NCI-H1417 (cell line): ENCODE measurements at places on chromosomes 5 and 9.

GRCh38 chr9:129826344-129826743, 2.4 kb upstream of the TOR1A start:
- no peak for DNase-seq

DNA sequence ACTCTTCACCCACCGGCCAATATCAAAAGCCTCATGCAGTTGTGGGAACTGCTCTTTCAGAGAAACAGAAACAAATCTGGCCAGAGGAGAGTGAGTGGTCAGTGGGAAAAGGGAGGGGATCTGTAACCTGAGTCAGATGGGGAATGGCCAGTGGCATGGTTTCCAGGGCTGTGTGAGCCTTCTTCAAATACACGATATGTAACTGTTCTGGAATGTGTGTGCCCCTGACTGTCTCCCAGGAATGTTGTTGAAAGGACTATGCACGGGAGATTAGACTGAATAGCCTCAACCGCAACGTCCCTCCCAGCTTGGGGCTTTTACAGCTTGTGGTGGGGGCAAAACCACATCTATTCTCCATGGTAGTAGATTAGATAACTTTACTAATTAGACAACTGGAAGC, 60.8 kb downstream of the SH3TC2 start:
- DNase-seq = no peak

- DNase-seq = no peak
Measured at GRCh38 chr9:134813841-134814240, 66.8 kb upstream of the FCN2 start.

GRCh38 chr5:171264843-171265242, 44.2 kb upstream of the TLX3 start:
- DNase-seq = no peak

DNA sequence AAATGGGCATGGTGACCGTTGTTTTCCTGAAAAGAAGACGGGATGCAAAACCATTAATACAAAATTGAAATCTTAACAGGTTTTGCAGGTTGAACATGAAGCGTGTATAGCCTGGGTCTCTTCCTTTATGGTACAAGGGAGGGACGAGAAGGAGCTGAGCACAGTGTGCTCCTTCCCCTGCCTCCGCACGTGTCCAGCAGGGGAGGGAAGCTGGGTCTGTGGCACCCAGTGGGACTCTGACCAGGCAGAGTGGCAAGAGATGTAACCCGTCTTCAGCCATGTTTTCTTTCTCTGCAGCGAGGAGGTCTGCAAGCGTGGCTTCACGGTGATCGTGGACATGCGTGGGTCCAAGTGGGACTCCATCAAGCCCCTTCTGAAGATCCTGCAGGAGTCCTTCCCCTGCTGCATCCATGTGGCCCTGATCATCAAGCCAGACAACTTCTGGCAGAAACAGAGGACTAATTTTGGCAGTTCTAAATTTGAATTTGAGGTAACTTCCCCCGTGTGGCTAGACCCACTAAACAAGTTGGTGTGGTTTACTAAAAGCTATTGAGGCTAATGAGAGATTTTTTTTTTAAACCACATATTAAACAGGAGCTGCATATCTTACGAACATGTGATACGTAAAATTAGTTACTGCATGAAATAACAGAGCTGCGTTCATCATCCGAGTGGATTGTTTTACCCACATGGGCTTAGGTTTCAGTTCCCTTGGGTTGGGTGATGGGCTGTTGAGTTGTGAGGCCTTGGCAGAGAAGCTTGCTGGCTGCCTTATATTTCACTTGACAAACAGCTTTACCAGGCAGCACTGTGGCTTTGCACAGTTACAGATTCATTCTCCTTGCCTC, 143.7 kb downstream of the TRIO start:
- DNase-seq = no peak

DNA sequence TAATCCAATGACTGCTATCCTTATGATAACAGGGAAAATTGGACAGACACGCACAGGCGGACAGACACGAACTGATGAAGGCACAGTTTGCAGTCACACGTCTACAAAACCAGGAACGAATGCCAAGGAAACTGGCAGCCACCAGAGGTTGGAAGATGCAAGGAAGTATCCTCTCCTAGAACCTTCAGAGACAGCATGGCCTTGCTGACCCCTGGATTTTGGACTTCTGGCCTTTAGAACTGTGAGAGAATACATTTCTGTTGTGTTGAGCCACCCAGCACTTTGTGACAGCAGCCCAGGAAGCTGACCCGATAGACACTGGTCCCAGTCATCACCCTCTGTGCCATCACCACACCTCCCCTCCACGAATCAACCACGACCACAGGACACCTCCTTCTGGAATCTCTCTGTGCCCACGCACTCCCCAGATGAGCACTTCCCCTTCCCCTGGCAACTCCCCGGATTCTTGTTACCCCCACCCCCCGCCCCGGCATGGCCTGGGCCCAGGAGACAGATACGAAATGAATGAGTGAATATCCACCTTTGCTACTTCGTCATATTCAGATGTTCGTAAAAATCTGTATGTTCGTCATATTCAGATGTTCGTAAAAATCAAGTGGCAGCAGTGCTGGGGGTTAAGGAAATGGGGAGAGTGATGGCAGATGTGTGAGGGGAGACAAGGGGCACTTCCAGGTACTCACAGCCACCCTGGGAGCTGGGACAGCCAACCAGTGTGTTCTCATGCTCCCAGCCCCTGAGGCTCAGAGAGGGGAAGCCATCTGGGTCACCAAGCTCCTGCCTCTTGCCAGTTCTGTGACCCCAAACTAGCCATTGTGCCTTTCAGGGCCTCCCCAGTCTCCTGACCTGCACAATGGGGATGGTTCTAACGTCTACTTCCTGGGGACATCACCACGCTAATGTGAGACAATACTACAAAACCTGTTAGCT, 18.5 kb downstream of the GBGT1 start:
- DNase-seq = no peak

- peak; percentile 60 for DNase-seq
Measured at GRCh38 chr5:154756009-154756867, 1.1 kb downstream of the LARP1 start.

DNA sequence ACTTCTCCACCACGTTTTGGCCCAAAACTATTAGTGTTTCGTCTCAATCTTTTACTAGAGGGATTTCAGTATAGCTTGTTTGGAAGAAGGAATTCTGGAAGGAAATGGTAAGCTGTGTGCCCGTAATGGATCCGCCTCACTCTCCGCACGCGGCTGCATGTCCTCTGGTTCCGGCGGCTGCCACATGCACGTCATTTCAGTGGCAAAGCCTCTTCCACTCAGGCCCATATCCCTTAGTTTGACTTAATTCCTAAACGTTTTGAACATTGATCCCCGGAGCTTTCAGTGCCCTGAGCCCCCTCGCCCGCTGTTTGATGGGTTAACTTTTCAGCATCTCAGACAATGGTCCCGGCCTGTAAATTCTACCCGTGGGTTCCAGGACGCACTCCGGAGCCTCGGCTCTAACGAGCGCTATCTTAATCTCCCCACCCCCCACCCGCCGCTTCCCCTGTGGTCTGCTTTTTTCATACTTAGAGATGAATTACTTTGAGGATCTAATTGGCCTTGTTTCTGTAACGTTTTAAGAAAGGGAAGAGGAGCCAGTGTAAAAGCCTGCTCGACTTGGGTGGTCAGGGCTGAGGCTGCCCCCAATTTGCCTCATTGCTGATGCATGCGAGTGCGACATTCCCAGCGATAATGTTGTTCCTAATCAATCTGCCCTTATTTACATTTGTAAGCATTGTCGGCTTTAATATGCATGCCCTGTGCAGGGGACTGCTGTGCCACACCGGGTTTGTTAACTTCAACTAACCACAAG, 4.6 kb downstream of the PTCH1 start:
- peak; percentile 75 for DNase-seq

DNA sequence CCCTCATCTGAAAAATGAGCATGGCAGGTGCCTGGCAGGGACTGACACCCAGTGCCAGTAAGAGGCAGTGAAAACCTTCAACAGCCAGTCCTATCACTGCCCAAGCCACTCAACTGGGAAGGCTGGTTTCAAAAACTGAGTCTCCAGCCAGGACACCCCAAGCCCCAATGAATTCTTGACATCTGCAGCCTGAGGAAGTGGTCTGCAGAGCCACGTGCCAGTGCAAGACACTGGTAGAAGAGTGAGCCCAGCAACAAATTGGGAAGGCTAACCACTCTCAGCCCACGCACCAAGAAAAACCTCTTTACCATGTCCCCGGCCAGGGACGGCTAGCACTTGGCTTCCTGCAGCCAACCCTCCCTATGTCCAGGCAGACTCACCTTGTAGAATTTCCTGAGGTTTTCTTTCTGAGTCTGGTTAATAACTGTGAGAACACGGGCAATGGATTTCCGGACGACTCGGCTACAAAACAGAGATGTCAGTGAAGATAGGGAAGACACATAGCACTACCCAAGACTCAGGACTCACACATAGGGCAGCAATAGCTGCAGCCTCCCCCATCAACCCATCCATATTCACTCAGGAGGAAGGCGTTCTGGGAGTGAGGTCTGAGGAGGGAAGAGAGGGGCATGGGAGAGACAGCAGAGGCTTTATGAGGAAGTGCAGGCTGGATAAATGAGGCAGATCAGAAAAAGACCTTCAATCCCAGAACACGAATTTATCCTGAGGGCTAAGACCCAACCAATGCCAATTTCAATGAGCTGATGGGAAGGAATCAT, 1.8 kb downstream of the RPL35 start:
- no peak for DNase-seq

DNA sequence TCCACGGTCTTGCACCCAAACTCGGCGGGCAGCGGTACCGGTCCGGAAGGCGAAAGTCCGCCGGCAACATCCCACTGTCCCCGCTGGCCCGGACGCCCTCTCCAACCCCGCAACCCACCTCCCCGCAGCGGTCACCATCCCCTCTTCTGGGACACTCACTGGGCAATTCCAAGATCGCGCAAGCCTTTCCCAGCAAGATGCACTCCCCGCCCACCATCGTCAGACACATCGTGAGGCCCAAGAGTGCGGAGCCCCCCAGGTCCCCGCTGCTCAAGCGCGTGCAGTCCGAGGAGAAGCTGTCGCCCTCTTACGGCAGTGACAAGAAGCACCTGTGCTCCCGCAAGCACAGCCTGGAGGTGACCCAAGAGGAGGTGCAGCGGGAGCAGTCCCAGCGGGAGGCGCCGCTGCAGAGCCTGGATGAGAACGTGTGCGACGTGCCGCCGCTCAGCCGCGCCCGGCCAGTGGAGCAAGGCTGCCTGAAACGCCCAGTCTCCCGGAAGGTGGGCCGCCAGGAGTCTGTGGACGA, 33.3 kb downstream of the CD180 start:
- no peak for DNase-seq

- no peak for DNase-seq
Measured at GRCh38 chr9:129773262-129774048, 20.6 kb upstream of the PTGES start.

- DNase-seq = no peak
Measured at GRCh38 chr9:30677221-30677620, 1707.2 kb upstream of the ACO1 start.

DNA sequence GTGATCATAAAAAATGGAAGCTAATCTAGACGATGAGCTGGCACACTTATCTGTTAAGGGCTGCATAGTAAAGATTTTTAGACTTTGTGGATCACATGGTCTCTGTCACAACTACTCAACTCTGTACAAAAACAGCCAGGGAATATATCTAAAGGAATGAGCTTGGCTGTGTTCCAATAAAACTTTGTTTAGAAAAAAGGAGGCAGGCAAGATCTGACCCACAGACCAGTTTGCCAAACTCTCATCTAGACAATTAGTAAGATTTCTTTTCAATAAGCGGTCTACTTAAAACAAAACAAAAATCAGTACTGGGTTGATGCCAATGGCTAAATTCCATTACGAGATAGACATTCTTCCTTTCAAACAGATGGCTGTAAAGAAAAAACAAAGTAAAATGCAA, 53.0 kb upstream of the RETREG1 start:
- no peak for DNase-seq

- no peak for DNase-seq
Measured at GRCh38 chr5:154110716-154111115, 71.9 kb downstream of the MFAP3 start.

DNA sequence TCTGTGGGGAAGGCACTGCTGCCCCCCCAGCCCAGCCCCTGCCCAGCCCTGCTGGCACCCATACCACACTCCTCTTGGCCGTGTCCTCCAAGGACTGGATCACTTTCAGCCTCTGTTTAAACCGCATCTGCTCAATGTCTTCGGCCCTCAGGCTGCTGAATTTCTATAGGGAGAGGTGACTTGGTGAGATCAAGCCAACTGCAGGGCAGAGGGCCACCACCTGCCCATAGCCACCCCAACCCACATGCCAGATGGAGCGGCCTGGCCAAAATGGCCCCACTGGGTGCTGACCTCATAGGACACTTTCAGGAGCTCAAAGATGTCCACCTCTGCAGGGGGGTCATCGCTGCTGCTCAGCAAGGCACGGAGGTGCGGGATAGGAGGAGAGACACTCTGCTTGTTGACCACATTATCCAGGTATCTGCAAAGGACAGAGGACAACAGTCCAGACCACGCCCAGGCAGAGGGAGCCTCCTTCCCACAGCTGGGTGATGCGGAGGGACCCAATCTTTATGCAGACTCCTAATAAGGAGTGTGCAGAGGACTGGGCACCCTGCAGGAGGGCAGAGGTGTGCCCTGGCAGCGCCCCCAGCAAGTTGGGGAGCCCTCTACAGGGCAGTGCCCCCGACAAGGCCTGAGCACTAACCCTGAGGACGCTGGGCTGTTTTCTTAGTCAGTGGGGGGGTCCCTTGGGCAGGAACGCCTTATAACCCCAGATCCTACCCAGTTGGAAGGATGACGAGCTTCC, 14.4 kb upstream of the MRNIP start:
- DNase-seq = no peak

DNA sequence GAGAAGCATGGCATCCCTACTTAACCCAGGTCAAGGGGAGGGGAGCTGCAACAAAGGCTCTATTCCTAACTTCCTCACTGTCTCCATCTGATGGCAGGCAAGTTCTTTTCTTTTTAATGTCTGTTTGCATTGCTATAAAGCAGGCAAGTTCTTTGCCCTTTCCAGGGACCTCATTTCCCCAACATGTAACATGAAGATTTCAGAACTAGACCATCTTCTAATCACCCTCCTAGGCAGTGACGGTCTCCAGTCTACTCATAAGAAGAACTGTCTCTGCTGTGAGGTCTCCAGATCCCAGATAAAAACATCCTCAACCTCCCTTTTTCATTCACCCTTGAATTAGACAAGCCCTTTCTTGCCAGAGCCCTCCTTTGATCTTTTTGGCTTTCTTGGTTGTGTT, 42.1 kb downstream of the PPP1R2B start:
- DNase-seq = no peak

DNA sequence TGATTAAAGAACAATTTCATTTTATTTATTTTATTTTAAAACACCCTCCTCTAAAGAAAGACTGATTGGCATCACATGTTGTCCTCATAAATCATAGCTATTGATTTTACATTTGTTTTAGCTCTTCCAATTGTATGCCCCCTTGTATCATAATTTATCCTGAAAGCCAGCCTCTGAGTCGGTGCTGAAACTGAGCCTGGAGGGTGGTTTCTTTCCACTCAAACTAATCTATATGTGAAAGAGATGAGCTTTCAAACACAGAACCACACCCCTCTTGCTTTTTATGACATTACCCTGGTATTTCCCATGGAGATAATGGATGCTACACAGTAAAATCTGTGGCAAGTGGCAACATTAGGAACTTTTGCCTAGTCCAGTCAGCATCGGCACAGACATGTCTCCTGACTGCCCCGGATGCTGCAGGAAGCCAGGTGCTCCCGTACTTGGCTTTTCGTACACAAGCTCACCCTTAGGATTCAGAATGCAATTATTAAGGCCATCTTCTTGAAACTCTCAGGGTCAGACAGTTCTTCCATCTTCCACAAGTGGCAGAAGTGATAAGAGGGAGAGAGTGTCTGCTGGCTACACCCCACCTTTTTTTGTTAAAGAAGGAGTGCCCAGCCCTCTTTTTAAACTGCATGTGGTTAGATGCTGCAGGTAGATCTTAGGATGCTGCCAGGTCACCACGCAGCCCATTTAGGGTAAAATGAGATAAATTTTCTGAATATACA, 91.1 kb downstream of the SNCAIP start:
- peak; percentile 58 for DNase-seq
